ENCODE measurements at places on chromosomes 2 and 18.

DNA sequence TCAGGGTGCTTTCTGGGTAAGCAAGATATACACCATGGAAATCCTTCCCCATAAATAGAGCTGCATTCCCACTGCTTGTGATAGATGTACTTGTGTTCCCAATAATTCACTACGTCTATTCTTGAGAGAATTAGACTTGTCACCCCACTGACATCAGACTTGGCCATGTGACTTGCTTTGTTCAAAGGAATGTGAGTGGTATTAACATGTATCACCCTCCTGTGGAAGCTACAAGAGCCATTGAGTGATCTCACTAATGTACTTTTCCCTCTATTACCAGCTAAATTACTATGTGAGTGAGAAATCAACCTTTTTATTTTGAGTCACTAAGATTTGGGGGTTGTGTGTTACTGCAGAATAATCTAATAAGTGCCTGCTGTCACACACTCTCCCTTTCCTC, 176.0 kb downstream of the CCDC178 start:
- no peak for DNase-seq

DNA sequence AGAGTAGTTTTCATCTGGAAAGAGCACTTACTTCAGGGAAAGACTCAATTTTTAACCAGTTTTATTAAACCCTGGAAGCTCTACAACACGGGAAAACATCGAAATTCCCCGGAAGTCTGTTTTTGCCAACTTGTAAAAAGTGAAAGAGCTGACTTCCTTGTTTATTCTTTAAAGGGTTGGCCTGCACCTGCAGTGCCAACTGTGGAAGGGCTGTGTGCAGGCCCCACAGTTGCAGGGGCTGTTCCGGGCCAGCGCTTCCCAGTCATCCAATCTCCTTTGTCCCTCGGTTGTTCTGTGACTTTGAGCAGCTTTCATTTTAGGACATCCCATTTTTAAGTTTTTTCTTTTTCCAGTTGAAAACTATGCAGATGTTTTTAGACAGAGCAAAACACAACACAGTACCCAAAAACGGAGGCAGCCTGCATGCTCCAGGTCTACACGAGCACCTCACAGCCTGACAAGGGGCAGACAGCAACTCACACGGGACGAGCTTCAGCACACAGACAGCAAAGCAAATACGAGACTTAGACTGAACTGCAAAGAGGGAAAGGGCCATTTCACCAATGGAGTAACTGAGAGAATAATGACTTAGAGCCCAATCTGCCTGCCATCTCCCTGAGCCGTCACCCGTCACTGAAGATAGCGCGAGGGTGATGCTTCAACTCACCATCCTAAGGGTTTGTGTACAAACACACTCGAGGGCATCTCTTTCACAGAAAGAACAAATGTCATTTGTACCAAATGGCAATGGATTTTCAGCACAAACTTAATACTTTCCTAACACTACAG, 70.6 kb downstream of the EMILIN2 start:
- DNase-seq, result no peak

DNA sequence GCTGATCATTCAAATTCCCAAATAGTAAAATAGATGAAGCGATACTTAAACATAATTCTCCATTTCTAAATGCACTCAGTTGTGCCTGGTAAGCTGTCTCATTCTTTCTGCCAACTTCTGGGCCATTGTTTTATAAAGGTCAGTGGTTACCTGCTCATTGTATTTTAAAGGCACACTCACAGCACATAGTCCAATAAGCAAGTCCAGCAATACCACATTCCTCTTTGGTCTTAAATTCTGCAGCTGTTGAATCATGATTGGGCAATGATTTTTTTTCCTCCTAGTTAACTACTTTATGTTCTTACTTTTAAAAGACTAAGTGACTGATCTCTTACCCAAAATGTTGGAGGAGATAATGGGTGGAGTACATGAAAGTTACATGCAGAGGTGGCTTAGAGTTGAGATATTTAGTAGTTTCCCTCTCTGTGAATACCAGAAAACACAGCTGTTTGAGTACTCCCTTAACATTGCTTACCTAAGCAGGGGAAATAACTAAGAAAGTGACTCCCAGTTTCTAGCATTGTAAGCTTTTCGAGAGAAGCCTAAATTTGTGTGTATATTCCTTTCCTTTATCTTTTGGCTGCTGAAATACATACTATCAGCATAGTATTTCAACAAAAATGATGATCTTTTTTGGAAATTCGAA, 220.7 kb downstream of the CAMKMT start:
- DNase-seq, result no peak

DNA sequence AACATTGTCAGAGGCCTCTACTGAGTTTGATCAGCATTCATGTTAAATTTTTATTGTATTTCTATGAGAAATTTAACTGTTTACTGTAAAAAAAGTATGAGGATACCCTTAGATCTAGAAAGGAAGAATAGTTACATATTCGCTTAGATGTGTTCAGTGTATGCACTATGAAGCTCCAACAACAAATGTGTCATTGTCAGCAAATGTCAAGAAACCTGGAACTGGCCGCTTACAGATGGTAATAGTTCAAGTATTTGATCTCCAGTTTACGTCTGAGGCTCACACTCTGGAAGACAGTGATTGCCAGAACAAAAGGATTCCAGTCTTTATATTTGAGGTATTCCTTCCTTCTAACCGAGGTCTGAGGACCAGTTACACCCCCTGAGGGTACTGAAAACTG, 921.2 kb upstream of the LRRTM1 start:
- DNase-seq, result no peak

GRCh38 chr2:36672199-36672598, 24.3 kb upstream of the VIT start:
- no peak for DNase-seq

DNA sequence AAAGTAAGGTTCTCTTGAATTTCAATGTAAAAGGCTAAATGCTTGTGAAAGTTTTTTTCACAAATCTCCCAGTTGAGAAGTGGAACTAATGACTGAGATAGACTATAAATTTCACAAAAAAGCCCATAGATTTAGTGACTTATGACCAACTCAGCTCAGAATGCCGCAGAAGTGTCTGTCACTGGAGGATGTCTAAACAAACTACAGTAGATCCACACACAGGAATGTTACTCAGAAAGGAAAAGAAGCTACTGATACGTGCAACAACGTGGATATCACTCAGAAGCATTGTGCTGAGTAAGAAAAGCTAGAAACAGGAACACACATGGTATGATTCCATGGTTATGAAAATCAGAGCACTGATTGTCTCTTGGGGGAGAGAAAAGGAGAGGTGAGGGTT, 151.9 kb downstream of the DOCK10 start:
- DNase-seq, result no peak

DNA sequence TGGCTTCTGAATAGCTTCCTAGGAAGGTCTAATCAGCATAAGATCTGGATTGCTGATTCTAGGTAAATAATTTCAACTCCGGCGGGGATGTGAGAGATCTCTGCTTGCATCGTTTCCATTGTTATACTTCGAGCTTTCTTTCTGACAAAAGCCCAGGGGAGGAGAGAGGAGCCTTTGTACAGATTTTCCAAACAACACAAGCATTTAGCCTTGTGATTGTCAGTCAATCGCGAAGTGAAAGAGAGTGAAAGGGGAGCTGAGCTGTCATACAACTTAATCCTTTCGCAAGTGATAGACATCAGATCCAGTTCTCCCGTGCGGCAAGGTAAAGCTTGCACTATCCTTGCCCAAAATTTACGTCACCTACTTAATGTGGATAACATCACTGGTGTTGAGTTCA, 26.2 kb downstream of the RALB start:
- no peak for DNase-seq

- no peak for DNase-seq
Observed at GRCh38 chr2:197706839-197707207, 1.7 kb downstream of the MARS2 start.

Data from NCI-H2029 treated with DMSO at 0.1 percent for 48 hours (cell line).